Activated naive CD8-positive, alpha-beta T cell treated with anti-CD3 and anti-CD28 coated beads, Interleukin-2, amount 50 U/mL, for 24 hours (primary cell): ENCODE measurements at places on chromosomes 6 and 20.

DNA sequence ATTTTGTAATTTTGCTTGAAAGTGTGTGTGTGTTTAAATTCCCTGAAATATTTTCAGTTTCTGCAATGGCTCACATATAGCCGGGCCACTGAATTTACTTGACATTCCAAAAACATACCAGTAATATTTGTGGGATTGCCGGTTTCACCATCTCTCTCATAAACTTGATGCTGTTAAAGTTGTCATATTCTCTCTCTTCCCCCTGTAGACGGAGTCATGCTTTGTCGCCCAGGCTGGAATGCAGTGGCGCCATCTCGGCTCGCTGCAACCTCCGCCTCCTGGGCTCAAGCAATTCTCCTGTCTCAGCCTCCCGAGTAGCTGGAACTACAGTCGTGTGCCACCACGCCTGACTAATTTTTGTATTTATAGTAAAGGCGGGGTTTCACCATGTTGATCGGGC lies 122.1 kb downstream of the TIAM2 start:
- no peak overlapping the region for H3K4me3 ChIP-seq
- H3K27me3 ChIP-seq = peaks cover 11% of the 10 kb centered on the region
- H3K4me1 ChIP-seq = peaks cover 40% of the 10 kb centered on the region
- DNase-seq = no peak
- H3K27ac ChIP-seq = peak overlapping the region; percentile 66
- peaks cover 3% of the 10 kb centered on the region for H3K36me3 ChIP-seq

DNA sequence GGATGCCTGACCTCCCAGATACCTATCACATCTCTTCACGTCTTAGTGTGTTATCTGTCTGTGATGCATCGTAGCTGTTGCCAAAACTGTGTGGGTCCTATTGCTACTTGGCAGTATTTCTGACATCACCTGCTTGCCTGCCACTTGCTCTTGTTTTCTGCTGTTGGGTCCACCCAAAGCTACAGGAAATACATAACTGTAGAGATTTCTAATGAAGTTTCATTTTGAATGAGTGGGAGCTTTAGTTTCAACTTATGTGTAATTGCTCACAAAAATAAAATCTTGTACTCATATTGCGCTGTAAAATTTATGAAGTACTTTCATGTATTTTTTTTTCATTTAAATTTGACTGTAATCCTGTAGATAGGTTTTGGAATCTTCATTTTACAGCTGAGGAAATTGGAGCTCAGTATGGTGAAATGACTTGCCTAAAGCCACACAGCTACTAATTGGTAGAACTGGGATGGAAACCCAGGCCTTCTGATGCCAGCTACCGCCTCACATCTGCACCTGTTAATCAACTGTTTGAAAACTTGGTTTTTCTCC lies 113.6 kb upstream of the MAN1A1 start:
- peaks cover 23% of the 10 kb centered on the region for H3K4me1 ChIP-seq
- DNase-seq = no peak
- no peak overlapping the region for H3K27ac ChIP-seq
- peaks cover 3% of the 10 kb centered on the region for H3K27me3 ChIP-seq
- no peak overlapping the region for H3K4me3 ChIP-seq

GRCh38 chr6:8274226-8274625 lies 161.1 kb downstream of the SLC35B3 start:
- no peak overlapping the region for H3K27ac ChIP-seq
- no peaks in the 10 kb centered on the region for H3K36me3 ChIP-seq
- DNase-seq = no peak
- H3K4me3 ChIP-seq = no peak overlapping the region

- no peaks in the 10 kb centered on the region for H3K27me3 ChIP-seq
- no peak overlapping the region for H3K27ac ChIP-seq
- DNase-seq = no peak
- H3K4me1 ChIP-seq = no peaks in the 10 kb centered on the region
- H3K36me3 ChIP-seq = peaks cover 8% of the 10 kb centered on the region
Observed at GRCh38 chr6:35083507-35083906, 57.6 kb downstream of the TCP11 start.

DNA sequence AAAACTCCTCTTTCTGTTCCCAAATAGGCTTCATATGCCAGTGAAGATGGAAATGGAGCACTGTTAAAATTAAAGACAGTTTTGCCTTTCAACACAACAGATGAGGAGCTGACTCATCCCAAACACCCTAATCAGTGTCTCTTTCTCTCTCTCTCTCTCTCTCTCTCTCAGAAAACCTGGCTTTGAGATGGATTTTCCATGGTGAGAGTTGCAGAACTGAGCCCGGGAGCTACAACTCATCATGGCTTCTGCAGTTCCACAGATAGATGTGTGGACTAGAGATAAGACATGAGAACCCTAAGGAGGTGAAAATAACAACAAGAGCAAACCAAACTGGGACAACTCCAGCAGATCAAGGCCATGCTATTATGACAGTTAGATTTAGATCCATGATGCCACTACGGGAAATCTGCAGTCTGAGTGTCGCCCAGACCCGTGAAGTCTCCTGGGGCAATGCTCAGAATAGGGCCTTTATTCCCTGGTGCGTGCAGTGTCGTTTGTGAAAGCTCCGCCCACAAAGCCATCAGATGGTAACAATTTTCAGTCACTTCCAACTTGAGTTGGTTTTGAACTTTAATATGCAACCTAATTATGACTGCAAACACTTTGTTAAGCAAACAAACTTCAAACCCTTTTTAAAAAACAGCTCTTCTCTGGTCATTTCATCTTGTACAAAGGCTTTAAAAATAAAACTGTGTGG lies 338.2 kb upstream of the PREP start:
- no peak overlapping the region for H3K4me3 ChIP-seq
- H3K27me3 ChIP-seq = peaks cover 6% of the 10 kb centered on the region
- H3K36me3 ChIP-seq = no peaks in the 10 kb centered on the region
- H3K27ac ChIP-seq = no peak overlapping the region
